Activated CD4-positive, alpha-beta T cell treated with anti-CD3 and anti-CD28 coated beads, Interleukin-2, Interleukin-6, amounts not matched to agents 100 ng/mL and 50 ng/mL, durations not matched to agents 16 hours and 8 hours (primary cell): ENCODE measurements at places on chromosomes 16 and 17.

GRCh38 chr17:81123052-81124048 is 42.0 kb upstream of the PVALEF start:
- DNase-seq: no peak

- peak; percentile 70 for DNase-seq
These were observed 3.3 kb upstream of the LAT start for GRCh38 chr16:28981517-28981916.

- no peak for DNase-seq
These were observed 10.6 kb downstream of the QRICH2 start for GRCh38 chr17:76297436-76297835.

DNA sequence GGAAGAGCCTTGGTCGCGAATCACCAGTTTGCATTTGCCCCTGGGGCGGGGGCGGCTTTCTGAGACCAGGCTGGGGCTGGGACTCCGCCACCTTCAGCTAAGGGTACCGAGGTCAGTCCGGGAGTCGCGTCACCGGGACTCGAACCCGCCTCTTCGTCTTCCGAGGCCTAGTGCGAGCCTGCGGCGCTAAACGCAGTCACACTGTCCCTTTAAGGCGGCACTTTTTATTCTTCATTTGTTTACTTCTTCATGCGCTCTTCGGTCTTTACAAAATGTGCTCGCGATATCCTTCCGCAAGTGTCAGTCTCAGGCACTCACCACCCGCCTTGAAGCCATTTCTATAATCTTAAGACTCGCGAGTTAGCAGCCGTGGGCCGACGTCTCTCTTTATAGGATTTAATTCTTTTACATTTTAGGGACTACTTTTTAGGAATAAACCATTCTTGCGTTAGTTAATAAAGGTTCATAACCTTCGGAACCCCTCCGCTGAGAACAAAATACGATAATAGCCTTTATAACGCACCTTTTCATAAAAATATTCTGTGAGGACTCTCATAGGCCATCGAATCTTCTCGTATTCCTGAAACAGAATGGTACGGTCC is 593 bp upstream of the HEXIM1 start:
- peak; percentile 87 for DNase-seq

- no peak for DNase-seq
These were observed 3.5 kb downstream of the CRHR1 start for GRCh38 chr17:45787656-45788055.

- DNase-seq: no peak
These were observed 4.5 kb downstream of the SCARF1 start for GRCh38 chr17:1641065-1641403.

DNA sequence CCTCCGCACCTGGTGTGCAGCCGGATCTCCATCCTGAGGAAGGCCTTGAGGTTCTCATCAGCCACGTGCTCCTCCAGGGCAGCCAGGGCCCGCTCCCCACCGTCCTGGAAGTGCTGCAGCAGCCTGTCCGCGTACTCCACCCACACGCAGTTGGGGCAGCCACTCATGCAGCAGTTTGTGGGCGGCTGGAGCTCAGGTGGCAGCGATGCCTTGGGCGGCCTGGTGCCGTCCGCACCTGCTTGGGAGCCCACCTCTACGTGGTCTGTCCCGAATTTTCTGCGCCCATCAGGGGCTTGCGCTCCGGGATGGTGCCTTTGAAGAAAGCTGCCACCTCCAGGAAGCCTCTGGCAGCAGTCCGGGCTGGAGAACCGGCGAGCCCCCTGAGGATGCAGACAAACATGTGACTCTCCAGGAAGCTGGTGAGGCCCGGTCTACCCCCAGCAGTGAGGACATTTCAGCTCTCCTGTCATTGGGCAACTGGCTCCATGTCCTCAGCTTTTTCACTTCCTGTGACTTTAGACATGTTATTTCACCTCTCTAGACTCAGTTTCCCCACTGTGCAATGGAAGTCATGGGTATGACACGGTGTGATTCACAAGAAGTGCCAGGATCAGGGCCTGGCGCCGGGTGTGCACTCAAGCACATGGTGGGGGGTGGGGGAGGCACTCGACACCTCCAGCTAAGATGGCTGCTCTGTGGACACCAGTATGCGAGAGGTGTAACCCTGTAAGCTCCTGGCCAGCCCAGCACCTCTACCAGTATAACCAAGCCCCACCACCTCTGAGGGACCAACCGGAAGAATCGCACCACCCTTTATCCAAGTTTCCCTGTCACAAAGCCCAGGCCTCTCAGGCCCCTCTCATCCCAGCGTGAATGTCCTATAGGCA is 957 bp downstream of the OXLD1 start:
- peak; percentile 76 for DNase-seq

DNA sequence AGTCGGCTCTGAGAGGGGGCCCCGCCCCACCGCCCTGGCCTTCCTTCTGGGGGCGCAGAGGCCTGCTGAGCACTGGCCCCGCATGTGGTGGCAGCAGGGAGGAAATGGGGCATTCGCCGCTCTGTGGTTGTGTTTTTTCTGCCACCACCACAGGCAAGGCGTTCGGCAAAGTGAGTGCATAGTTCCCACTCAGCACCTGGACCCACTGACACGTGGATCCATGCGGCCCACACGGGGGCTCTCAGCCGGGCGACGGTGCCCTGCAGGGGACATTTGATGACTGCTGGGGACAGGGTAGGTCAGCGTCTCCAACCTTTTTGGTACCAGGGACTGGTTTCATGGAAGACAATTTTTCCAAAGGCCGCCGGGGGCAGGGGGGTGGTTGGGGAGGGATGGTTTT is 70.9 kb downstream of the ENGASE start:
- no peak for DNase-seq

GRCh38 chr17:38568845-38569510 is 36.8 kb downstream of the SRCIN1 start:
- no peak for DNase-seq

DNA sequence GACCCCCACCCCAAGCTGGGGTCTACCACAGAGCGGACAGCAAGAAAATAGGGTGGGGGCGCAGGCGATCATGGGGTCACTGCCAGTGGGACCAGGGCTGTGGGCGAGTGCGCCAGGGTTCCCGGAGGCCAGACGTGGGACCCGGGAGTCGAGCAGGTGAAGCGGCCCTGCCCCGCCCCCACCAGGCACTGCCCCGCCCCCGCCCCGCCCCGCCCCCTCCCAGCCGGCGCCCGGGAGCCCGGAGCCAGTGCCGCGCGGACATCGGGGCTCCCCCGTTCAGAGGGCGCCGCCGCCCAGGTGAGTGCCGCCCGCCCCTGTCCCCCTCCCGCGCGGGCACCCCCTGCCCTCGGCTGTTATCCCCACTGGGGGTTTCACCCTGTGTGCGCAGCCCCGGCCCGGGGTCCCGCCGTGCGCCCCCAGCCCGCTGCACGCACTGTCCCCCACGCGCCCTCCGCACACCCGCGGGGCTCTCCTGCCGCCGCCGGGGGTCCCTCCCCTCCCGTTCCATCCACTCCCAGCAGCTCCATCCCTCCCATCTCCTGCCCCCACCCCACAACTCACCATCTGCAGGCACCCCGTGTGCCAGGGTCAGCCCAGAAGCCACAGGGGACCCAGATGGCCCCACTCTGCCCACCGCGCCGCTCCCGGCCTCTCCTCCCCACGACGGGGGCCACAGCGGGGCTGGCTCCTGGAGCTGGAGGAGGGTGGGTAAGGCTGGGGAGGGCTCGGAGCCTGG is at the start of gene SSTR5:
TSS of gene SSTR5 (plus strand) at position 222 of the 736 bp plus-strand sequence. CDS start 6,122 bp downstream, outside the sequence.
- DNase-seq: no peak
